ENCODE measurements at places on chromosomes 11 and 22.

DNA sequence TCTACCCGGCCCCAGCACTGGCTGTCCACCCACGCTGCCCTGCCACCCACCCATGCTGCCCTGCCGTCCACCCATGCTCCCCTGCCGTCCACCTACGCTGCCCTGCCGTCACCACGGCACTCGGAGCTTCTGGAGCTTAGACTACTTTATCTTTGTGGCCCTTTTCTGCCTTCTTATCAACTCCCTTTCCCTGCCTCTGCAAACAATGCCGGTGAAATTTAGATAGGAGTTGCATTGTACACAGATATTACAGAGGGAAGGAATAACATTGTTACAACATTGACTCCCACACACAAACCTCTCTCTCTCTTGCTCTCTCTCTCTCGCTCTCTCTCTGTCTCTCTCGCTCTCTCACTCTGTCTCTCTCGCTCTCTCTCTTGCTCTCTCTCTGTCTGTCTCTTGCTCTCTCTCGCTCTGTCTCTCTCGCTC, 33.7 kb upstream of the BRSK2 start:
- no peak for DNase-seq

- DNase-seq = no peak
These were observed 9.2 kb downstream of the GAL3ST3 start for GRCh38 chr11:66039765-66040164.

GRCh38 chr11:71115770-71116692, 136.3 kb downstream of the SHANK2 start:
- no peak for DNase-seq

GRCh38 chr11:117827521-117828511, 3.3 kb upstream of the FXYD2 start:
- no peak for DNase-seq

DNA sequence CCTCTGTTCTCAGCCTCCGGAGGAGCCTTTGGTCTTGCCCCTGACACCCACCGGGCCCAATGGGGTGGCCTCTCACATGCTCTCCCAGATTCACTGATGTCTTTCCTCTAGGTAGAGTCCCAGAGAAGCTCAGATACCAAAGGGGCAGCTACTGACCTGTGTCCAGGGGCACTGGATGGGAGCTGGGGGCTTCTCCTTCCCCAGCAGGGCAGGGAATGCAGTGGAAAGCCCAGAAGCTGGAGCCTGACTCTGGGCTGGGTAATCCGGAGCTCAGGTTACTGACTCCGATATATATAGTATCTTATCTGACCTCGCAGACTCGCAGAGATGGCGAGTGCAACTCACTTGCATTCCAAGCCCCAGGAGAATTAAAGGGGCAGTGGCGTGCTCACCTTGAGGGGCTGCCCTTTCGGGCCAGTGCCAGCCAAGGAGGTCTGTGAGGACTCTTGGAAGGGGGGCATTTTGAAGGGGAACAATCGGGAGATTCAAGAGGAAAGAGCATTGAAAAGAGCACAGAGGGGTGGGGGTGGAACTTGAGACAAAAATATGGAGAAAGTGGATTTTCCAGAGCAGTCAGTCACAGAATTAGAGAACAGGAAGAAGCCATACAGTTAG, 2.5 kb downstream of the USP2 start:
- no peak for DNase-seq

DNA sequence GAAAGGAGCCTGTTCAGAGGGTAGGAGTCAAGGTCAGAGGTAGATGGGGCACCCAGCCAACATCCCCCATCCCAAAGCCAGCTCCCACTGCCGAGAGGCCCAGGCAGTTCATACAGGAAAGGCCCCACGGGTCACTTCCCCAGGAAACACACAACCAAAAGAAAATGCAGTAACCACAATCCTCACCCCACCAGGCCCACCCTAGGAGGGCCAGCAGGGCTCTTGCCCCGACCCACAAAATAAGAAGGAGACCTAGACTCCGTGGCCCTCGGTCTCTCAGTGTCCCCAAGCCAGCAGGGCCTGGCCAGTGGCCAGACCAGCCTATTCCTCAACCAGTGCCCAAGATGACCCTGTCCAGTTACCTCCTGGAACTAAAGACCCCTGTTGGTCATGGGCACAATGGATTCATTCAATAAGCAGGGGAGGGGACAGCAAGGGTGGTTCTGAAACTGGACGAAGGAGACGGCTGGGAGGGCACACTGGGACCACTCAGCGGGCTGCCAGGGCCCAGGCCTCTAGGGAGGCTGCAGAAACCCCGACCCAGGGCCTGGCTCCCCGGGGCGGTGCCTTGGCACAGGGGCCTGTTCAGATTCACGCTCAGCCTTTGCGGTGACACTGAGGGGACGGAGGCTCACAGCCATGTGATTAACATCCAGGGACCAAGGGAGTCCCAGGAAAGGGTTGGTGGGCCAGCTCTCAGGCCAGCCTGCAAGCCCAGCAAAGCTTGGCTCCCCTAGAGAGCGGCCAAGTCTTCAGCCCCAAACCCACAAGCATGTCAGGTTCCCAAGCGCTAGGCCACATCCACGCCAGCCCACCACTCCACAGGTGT, 5.5 kb downstream of the RAB3IL1 start:
- DNase-seq = no peak

- DNase-seq = no peak
These were observed at the start of gene INSC for GRCh38 chr11:15114501-15115475. TSS of gene INSC (plus strand) at chr11:15114923. CDS start at chr11:15149175, 34,252 bp downstream.

DNA sequence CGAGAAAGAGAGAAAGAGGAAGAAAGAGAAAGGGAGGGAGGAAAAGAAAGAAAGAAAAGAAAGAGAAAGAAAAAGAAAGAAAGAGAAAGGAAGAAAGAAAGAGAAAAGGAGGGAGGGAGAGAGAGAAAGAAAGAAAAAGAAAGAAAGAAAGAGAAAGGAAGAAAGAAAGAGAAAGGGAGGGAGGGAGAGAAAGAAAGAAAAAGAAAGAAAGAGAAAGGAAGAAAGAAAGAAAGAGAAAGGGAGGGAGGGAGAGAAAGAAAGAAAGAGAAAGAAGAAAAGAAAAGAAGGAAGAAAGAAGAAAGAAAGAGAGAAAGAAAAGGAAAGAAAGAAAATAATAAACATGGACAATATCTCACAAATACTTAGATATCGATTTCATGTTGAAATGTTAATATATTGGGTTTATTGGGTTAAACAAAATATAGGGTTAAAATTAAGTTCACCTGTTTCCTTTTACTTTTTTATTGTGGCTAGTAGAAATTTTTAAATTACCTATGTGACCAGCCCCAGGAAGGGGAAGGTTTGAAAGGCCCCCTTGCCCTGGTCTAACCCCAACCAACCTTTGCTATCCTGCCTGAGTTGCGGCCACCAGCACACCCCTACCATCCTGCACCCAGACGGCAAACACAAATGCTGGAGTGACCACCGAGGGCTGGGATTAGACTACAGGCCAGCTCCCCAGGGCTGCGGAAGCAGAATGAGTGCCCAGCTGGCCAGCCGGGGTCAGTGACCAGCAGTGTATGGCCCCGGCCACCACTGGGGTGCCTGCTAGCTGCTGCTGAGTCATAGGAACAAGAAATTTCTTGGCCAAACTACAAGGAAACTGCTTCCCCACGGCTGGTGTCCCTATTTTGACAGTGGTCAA, 81.0 kb upstream of the FGF3 start:
- DNase-seq = no peak

- no peak for DNase-seq
These were observed 333.8 kb upstream of the CHORDC1 start for GRCh38 chr11:90556606-90557005.

DNA sequence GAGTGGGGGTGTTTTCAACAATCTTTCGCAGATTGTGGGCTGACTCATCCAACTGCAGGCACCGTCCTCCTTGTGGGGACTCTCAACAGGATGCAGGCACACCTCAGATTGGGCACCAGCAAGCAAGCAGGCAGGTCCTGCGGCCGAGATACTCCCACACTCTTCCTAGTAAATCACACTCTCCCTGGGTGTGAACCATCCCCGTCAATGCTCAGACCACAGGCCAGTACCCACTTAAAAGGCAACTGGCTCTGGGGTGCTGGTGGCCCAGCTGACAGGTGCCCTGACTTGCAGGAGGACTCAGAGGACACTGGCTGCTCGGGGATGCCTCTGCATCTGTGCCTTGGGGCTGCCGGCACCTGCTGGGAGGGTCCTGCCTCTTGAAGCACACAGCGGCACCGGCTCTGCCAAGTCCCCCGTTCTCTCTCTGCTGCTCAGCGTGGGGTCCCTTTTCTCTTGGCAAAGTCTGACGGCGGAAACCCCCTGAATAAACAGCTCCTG, 282.5 kb downstream of the CTTN start:
- no peak for DNase-seq

DNA sequence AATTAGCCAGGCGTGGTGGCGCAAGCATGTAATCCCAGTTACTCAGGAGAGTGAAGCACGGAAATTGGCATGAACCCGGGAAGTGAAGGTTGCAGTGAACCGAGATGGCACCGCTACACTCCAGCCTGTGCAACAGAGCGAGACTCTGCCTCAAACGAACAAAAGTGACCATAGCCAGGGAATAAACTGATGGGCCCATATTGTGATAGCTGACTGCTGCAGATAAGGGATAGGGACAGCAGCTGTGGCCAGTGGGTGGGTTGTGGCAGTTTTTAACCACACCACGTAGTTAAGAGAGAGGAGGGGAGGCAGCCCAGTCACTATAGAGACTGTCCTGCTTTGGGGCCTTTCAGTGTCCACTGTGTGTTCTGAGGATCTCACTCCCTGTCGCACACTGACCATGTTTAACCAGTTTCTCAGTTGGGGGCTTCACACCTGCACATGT, 58.9 kb downstream of the PISD start:
- DNase-seq = no peak

GRCh38 chr11:22416462-22416861, 78.3 kb downstream of the SLC17A6 start:
- no peak for DNase-seq

GRCh38 chr11:43983221-43983810, 40.9 kb downstream of the C11orf96 start:
- no peak for DNase-seq

DNA sequence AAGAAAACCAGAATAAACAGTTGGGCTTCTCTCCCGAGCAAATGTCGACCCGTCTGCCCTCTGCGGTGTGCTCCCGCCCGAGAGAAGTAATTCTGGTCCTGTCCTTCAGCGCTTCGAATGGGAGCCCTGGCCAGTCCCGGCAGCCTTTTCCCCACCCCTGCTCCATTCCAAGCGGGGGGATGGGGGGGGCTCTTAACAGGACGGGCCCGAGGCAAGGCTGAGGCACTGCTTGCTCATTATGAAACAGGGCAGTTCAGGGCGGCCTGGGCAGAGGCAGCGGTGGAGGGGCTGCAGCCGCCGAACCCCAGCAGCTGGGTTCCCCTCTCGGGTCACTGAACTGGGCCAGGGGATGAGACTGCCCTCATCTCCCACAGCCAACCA, 9.1 kb downstream of the BACE1-AS start:
- DNase-seq = no peak

DNA sequence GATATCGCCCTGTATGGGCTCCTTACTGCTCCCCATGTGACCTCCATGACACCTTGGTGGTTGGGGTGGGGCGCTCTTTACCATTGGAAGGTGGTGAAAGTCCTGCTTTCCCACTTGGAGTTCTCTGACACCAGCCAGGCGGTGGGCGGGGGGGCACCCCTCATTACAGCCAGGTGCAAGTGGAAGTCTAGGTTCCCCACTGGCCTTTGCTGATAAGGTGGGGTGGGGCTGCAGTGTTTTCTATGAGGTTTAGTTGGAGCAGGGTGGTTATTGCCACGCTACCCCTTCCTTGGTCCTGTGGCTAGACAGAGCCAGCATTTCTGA, 5.5 kb upstream of the SLC37A2 start:
- DNase-seq = no peak

GRCh38 chr22:41998361-41999261, at the start of gene WBP2NL:
TSS of gene WBP2NL (plus strand) at chr22:41998788. CDS start at chr22:41998819, 31 bp downstream.
- DNase-seq = peak; percentile 69

- DNase-seq = no peak
These were observed 81.6 kb downstream of the MYEOV start for GRCh38 chr11:69375316-69376154.

- no peak for DNase-seq
These were observed 148.1 kb downstream of the SPON1 start for GRCh38 chr11:14110629-14111028.

DNA sequence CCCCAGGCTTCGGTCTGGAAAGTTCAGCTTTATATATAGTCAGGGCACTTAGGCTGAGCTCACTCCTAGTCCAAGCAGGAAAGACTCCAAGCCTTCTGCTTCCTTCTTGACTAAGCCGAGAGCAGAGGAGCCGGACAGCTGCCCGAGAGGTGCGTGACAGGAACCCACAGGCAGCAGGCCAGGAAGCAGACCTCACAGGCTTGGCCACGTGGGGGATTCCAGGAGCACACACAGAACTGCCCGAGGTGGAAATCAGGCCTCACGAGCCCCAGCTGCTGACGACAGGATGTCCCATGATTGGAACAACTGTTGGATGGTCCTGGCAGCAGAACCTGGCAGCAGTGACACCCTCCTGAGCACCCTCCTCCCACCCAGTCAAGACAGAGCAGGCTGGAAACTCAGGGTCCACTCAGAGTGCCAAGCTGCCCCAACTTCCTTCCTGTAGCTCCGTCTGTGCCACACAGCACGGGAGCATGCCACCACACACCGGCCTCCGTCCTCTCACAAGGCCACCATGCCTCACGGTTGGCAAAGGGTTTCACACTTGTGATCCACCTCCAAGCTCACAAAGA, 5.4 kb downstream of the PLA2G6 start:
- DNase-seq = peak; percentile 10

GRCh38 chr11:46917109-46917761, 1.1 kb downstream of the LRP4 start:
- no peak for DNase-seq

DNA sequence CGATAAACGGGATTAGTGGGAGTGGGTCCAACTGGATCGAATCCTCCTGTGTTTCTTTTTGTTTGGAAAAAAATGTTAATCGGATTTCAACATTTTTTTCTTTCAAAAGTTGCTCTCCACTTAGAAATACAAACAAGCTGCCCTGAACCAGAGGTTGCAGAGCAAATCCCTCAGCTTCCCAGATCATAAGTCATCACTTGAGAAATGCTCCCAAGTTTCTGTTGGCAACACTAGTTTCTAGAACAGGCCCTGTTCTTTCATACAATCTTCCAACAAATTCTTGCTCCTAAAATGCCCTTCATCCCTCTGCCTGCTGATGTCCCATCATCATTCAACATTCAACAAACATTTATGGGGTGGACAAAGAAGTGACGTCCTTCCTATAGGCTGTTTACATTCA, 1.3 kb upstream of the MLC1 start:
- no peak for DNase-seq

- no peak for DNase-seq
These were observed 106.6 kb downstream of the USP35 start for GRCh38 chr11:78295347-78295746.

GRCh38 chr22:23243006-23243573, 62.8 kb downstream of the BCR start:
- DNase-seq = peak; percentile 31

GRCh38 chr11:65607614-65608426, 6.2 kb downstream of the MAP3K11 start:
- no peak for DNase-seq

DNA sequence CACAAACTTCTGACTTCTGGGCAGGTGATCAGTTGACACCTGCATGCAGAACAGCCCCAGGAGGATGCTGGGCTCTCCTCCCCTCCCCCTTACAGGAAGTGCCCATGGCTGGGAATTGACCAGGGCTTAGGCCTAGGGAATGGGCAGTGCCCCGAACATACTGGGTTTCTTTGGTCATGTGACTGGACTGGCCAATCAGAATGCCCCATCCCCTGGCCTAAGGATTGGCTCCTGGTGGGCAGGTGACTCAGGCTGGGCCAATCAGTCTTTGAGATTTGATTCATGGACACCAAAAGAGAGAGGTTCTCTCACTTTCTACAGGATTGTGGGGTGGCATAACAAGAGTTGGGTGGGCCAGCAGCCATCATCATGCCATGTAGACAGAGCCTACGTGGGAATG, 37.1 kb downstream of the MCM5 start:
- DNase-seq = no peak

GRCh38 chr11:61828629-61829407, 718 bp downstream of the FADS2 start:
- DNase-seq = no peak
